Naive thymus-derived CD8-positive, alpha-beta T cell (primary cell): ENCODE measurements at places on chromosomes 11 and 22.

DNA sequence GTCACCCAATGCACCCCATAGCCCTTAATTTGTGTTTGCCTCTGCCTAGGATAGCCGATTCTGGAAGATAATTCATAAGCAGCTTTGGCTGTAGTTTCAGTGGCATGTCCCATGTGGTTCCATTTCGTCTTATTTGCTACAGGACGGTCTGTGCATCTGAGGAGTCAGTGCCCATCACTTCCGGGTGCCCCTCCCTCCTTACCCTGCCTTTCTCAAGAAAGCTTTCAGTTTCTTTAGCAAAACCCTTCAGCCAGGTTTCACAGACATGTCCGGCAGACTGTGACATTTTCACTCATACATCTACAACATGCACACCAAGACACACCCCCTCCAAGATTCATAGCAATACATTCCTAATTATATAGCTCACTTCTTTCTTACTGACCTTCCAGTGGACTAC lies 14.3 kb downstream of the TP53AIP1 start:
- H3K27me3 ChIP-seq, result no peaks in the 10 kb centered on the region
- H3K36me3 ChIP-seq, result no peaks in the 10 kb centered on the region
- peak overlapping the region; percentile 36 for H3K27ac ChIP-seq
- H3K4me3 ChIP-seq, result peak overlapping the region; percentile 36

GRCh38 chr11:119254239-119254638 lies 48.1 kb downstream of the CBL start:
- no peak for DNase-seq
- no peaks in the 10 kb centered on the region for H3K27me3 ChIP-seq
- peaks cover 29% of the 10 kb centered on the region for H3K4me1 ChIP-seq
- no peaks in the 10 kb centered on the region for H3K36me3 ChIP-seq

GRCh38 chr11:58573451-58574104 lies 2.1 kb downstream of the LPXN start:
- H3K4me1 ChIP-seq, result peaks cover 24% of the 10 kb centered on the region
- no peaks in the 10 kb centered on the region for H3K27me3 ChIP-seq
- H3K36me3 ChIP-seq, result no peaks in the 10 kb centered on the region
- DNase-seq, result no peak
- peak overlapping the region; percentile 99 for H3K4me3 ChIP-seq

GRCh38 chr11:33790040-33790439 lies 15.7 kb upstream of the FBXO3 start:
- no peaks in the 10 kb centered on the region for H3K4me1 ChIP-seq
- H3K27me3 ChIP-seq, result peaks cover 61% of the 10 kb centered on the region
- H3K27ac ChIP-seq, result no peak overlapping the region
- H3K4me3 ChIP-seq, result no peak overlapping the region
- DNase-seq, result no peak

GRCh38 chr22:43207849-43208702 lies 21.1 kb upstream of the TTLL12 start:
- no peak overlapping the region for H3K27ac ChIP-seq
- no peak for DNase-seq
- H3K27me3 ChIP-seq, result no peaks in the 10 kb centered on the region

GRCh38 chr11:111378861-111379601 lies at the start of gene POU2AF1:
POU2AF1 (minus strand) TSS chr11:111379275; CDS start chr11:111379177, 98 bp downstream.
- H3K27ac ChIP-seq, result peak within 1 kb of the TSS; percentile 95
- no peaks in the 10 kb centered on the region for H3K36me3 ChIP-seq
- peak within 1 kb of the TSS; percentile 81 for H3K4me3 ChIP-seq
- no peaks in the 10 kb centered on the region for H3K27me3 ChIP-seq
- H3K4me1 ChIP-seq, result peaks cover 73% of the 10 kb centered on the region

DNA sequence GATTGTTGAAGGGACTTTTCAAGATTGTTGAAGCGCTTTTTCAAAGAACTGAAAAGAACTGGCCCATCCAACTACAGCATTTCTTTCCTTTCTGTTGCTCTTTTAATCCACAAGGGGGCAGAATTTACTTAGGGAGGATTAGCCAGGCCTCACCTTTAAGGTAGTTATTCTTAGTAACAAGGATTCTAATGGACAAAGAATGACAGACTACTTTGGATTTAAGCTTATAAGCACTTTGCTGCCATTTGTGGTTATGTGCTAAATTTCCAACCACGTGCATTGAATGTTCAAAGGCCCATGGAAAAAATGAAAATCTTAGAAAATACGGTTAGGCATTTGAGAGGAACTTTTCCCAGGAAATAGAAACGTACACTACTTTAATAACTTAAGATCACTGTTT lies 49.5 kb upstream of the HSPA8 start:
- no peak for DNase-seq
- peaks cover 3% of the 10 kb centered on the region for H3K36me3 ChIP-seq
- H3K4me3 ChIP-seq, result no peak overlapping the region
- no peak overlapping the region for H3K27ac ChIP-seq
- H3K27me3 ChIP-seq, result no peaks in the 10 kb centered on the region
- peaks cover 6% of the 10 kb centered on the region for H3K4me1 ChIP-seq

GRCh38 chr11:103091064-103091800 lies 728 bp downstream of the DCUN1D5 start:
- peak overlapping the region; percentile 99 for H3K27ac ChIP-seq
- H3K4me1 ChIP-seq, result peaks cover 31% of the 10 kb centered on the region
- DNase-seq, result peak; percentile 27
- H3K36me3 ChIP-seq, result peaks cover 12% of the 10 kb centered on the region
- peaks cover 13% of the 10 kb centered on the region for H3K27me3 ChIP-seq

DNA sequence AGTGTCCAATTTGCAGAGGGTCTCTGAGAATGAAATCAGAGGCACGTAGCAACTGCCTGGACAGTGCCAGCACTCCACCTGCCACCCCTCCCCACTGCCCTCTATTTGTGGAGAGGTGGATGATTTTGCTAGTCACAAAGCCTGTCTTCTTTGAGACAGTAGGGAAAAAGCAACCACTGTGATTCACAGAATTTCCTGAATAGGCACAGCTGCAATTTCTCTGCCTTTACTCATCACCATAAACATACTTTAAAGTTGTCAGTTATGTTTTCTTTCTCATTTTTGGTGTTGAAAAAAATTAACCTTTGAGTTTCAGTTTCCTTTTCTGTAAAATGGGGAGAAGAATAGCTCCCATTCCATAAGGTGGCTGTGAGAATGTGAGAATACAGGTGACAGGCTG lies 134.3 kb downstream of the TEAD1 start:
- no peaks in the 10 kb centered on the region for H3K36me3 ChIP-seq
- no peak for DNase-seq
- no peak overlapping the region for H3K4me3 ChIP-seq

DNA sequence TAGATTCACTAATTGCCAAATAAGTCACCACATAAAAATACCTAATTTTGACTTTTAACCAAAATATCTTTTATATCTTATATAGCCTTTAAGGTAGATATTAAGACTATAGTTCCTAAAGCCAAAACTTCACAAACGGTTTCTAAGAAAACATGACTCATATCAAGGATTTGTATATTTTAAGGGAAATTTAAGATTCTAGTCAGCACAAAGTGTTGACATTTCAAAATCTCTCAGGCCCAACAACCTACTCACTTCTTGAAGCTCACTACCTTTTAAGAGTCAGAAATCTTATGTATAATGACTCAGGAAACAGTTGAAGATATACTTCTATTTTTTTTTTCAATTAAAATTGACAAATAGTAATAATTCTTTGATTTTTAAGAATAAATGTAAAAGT lies 221.9 kb downstream of the SBF2 start:
- no peak overlapping the region for H3K4me3 ChIP-seq
- H3K27ac ChIP-seq, result no peak overlapping the region
- no peaks in the 10 kb centered on the region for H3K27me3 ChIP-seq
- no peaks in the 10 kb centered on the region for H3K4me1 ChIP-seq

GRCh38 chr22:23774922-23775436 lies 2.3 kb downstream of the MMP11 start:
- no peak for DNase-seq
- no peaks in the 10 kb centered on the region for H3K36me3 ChIP-seq
- H3K4me3 ChIP-seq, result no peak overlapping the region
- peaks cover 22% of the 10 kb centered on the region for H3K4me1 ChIP-seq

DNA sequence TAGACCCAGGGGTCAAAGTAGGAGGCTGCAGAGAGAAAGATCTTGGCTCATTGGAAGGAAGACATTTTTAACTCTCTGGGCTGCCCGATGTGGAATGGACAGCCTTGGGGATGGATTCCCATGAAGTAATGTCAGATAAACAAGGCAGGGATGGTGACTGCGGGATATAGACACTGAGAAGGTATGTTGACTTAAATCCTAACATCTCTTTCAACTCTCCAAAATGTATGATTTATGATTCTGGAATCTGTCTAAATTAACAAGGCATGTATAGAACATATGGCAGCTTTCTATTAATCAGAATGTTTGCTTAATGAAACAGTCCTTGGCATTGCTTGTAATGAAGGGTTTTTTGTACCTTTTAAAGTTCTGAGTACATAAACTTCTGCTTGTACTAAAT lies 56.1 kb upstream of the VSTM5 start:
- no peaks in the 10 kb centered on the region for H3K36me3 ChIP-seq
- H3K27me3 ChIP-seq, result peaks cover 2% of the 10 kb centered on the region
- no peaks in the 10 kb centered on the region for H3K4me1 ChIP-seq

- no peak for DNase-seq
- peak overlapping the region; percentile 87 for H3K27ac ChIP-seq
- peaks cover 3% of the 10 kb centered on the region for H3K36me3 ChIP-seq
- peaks cover 50% of the 10 kb centered on the region for H3K4me1 ChIP-seq
These were observed 18.9 kb upstream of the SUSD2 start for GRCh38 chr22:24162436-24162835.

DNA sequence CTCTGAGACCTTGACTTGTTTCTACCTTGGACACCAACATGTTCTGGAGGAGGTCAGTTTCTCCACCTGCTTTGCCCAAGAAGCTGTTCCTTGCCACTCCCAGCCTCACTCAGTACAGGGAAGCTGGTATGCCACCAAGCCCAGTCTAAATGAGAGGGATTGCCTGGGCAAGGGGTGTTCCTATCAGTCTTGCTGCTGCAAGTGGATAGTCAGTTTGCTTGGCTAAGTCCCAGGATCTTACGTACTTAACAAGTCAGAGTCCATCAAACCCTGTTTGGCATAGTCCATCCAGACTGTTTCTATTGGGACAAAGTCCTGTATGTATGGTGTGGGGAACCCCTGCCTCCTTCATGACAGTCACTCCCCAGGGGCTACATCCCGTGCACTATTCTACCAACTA lies 66.6 kb downstream of the RPL27A start:
- H3K4me1 ChIP-seq, result no peaks in the 10 kb centered on the region
- H3K4me3 ChIP-seq, result no peak overlapping the region
- no peak overlapping the region for H3K27ac ChIP-seq
- no peak for DNase-seq
- H3K27me3 ChIP-seq, result peaks cover 6% of the 10 kb centered on the region

GRCh38 chr11:14904745-14905103 lies 12.7 kb upstream of the CYP2R1 start:
- no peaks in the 10 kb centered on the region for H3K27me3 ChIP-seq
- no peaks in the 10 kb centered on the region for H3K36me3 ChIP-seq
- peak overlapping the region; percentile 95 for H3K4me3 ChIP-seq
- peak overlapping the region; percentile 94 for H3K27ac ChIP-seq
- peak; percentile 78 for DNase-seq

DNA sequence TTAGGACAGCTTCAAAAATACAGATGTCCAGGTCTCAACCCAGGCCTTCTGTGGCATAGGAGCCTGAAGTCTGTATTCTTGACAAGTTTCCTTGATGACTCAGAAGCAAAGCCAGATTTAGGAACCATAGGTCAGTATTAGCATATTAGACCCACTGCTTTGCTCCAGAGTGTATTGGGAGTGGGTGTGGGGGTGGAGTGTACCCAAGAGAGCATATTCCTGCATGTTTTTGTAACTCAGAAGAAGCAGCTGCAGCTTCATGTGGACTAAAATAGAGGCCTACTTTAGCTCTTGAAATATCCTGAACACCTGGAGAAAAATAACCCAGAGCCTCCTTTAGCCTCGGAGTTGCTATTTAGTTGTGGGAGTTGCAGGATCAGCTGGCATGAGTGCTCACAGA lies 106.7 kb downstream of the CCDC81 start:
- H3K27ac ChIP-seq, result no peak overlapping the region
- no peak overlapping the region for H3K4me3 ChIP-seq
- H3K4me1 ChIP-seq, result no peaks in the 10 kb centered on the region
- no peaks in the 10 kb centered on the region for H3K27me3 ChIP-seq
- H3K36me3 ChIP-seq, result no peaks in the 10 kb centered on the region

DNA sequence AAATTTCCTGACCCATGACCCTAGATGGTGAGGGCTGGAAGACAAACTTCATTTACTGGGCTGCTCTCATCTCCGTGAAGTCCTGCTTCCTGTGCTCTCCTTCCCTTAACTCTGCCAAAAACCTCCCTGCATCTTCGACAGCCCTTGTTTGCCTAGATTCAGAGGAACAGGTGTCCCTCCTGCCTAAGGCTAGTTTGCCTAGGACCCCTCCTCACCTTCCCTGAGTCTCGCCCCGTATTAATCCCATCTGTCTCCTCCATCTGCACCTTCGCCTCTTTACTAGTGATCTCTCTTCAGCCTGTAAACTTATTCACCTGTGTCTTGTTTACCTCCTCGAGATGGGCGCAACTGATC lies 33.1 kb downstream of the EIF3F start:
- H3K4me1 ChIP-seq, result peaks cover 11% of the 10 kb centered on the region
- H3K27ac ChIP-seq, result peak overlapping the region; percentile 81
- H3K4me3 ChIP-seq, result peak overlapping the region; percentile 75
- peaks cover 41% of the 10 kb centered on the region for H3K27me3 ChIP-seq
- peak; percentile 17 for DNase-seq
- H3K36me3 ChIP-seq, result no peaks in the 10 kb centered on the region

DNA sequence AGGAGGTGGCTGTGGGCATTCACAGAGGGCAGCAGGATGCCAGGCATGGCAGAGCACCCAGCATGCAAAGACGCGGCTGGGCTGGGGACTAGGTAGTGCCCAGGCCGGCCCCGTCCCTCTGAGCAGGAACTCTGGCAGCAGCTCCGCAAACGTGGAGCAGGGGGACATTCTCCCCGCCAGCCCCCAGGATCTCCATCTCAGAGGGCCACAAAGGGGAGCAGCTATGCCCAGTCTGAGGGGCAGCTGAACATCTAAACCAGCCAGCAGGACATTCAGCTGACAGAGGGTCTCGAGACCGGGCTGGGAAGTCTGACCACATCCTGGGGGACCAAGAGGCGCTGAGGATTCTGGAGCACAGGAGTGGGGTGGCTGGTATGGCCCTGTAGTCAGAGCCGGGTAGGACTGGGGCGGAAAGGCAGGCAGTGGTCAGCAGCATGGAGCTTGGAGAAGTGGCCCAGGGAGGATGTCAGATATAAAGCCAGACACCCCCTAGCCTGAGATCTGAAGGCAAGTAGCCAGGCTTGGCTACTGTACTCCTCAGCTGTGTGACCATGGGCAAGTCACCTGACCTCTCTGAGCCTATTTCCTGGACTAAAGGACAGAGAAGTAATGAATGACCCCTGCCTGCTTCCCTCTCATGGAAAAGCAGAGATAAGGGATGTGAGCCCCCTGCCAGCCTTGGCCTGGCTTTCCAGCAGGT lies 10.2 kb downstream of the PMM1 start:
- no peak overlapping the region for H3K27ac ChIP-seq
- DNase-seq, result no peak
- H3K4me3 ChIP-seq, result no peak overlapping the region
- H3K36me3 ChIP-seq, result no peaks in the 10 kb centered on the region
- H3K4me1 ChIP-seq, result no peaks in the 10 kb centered on the region
- H3K27me3 ChIP-seq, result no peaks in the 10 kb centered on the region

GRCh38 chr22:30668386-30668710 lies 673 bp upstream of the DUSP18 start:
- H3K27me3 ChIP-seq, result no peaks in the 10 kb centered on the region
- H3K27ac ChIP-seq, result peak overlapping the region; percentile 73
- peaks cover 9% of the 10 kb centered on the region for H3K36me3 ChIP-seq
- H3K4me3 ChIP-seq, result peak overlapping the region; percentile 97

GRCh38 chr11:46512261-46512881 lies 81.5 kb downstream of the AMBRA1 start:
- no peak for DNase-seq
